ENCODE measurements at places on chromosomes 3 and 15.
A peak's percentile ranks its signal among the peaks of the same experiment; 100 is the strongest.

- no peak for DNase-seq
Observed at GRCh38 chr3:178083906-178084866, 452.1 kb upstream of the KCNMB2 start.

- DNase-seq: no peak
Observed at GRCh38 chr3:52402101-52402521, 42.8 kb downstream of the SEMA3G start.

GRCh38 chr15:57537488-57538264 is 54.0 kb upstream of the MYZAP start:
- DNase-seq: no peak

- peak; percentile 36 for DNase-seq
Observed at GRCh38 chr3:128487813-128488635, 5.0 kb downstream of the GATA2 start.

DNA sequence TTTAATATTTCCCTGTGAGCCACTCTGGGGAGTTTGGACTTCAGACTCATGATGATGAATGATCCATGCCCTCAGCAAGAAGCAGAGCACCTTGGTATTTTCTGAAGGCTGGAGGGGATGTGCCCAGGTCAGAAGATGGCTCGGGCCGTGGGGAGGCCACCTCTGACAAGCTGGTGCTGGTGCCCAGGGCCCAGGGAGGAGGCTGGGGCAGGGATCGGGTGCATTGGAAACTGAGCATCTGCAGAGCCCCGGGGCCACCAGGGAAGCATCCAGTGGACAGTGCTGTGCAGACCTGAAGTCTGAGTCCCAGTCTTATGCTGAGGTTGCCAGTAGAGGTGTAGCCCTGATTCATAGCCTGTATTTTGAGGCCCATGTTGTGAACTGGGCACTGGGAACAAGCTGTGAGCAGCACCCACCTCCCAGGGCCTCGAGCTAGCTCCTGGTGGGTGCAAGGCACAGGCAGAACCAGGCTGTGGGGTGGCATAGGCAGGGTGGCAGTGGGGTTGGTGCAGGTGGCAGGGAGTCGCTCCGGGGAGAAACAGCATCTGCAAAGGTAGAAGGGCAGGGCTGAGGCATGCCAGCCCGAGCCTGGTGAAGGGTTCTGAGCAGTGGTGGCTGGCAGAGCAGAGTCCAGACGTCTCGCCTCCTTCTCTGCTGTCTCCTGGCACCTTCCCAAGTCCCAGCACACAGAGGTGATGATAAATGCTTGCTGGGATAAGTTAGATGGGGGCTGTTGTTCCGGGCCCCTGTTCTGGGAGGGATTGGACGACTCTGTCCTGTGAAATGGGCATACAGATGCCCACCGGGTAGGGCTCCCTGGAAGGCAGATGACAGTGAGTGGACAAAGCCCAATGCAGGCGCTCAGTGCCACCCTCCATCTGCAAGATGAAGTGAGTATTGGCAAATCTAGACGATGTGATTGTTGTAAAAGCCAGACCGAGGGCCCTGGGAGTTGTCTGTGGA is 10.6 kb downstream of the DNAJB8 start:
- no peak for DNase-seq

DNA sequence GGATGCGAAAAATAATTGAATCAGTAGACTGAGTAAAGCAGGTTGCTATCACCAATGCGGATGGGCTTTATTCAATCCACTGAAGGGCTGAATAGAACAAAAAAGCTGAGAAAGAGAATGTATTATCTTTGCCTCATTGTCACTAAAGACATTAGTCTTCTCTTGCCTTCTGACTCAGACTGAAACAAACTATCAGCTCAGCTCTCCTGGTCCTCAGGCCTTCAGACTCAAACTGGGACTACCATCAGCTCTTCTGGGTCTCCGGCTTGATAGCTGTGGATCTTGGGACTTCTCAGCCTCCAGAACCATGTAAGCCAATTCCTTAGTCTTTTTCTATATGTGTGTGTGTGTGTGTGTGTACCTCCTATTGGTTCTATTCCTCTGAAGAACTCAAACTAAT is 12.6 kb downstream of the IFT57 start:
- DNase-seq: no peak

DNA sequence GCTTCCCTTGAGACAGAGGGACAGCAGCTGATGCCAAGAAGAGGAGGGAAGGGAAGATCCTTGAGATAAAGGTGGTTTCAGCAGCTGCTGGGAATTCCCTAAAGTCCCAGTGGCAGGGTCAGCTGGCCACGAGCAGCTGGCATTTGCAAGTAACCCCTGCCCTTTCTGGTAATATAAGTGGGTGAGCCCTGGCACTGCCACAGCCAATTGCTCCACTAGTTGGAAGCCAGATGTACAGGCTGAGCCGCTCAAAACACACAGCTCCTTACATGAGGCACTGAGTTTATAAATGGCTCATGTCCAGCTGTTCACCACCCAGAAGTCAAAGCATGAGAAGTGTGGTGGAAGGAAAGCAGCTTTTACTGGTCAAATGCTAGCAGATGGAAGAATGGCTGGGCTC is 35.4 kb downstream of the PRR20G start:
- no peak for DNase-seq

GRCh38 chr3:64184621-64185020 is 40.6 kb downstream of the PRICKLE2 start:
- no peak for DNase-seq

DNA sequence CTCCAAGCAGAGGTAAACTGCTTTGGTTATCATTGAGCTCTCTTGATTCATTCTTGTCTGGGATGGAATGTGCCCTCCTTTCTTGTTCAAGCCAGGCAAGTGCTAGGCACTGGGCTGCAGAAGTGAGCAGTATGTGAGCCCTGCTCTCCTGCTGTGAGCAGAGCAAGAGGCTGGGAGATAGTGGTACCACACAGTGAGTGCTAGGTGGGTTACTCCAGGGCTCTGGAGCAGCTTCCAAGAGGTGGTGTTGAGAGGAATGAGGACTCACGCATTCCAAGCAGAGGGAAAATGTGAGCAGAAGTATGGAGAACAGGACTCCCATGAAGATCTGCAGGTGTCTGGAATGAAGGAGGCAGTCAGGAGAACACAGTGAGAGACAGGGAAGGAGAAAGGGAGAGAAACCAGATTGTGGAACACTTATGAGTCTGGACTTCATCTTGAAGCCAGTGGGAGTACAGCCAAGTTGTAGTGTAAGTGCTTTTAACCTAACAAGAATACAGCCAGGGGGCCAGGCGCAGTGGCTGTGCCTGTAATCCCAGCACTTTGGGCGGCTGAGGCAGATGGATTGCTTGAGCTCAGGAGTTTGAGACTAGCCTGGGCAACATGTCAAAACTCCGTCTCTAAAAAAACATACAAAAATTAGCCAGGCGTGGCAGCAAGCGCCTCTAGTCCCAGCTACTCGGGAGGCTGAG is 199.9 kb upstream of the CTDSPL start:
- DNase-seq: no peak

DNA sequence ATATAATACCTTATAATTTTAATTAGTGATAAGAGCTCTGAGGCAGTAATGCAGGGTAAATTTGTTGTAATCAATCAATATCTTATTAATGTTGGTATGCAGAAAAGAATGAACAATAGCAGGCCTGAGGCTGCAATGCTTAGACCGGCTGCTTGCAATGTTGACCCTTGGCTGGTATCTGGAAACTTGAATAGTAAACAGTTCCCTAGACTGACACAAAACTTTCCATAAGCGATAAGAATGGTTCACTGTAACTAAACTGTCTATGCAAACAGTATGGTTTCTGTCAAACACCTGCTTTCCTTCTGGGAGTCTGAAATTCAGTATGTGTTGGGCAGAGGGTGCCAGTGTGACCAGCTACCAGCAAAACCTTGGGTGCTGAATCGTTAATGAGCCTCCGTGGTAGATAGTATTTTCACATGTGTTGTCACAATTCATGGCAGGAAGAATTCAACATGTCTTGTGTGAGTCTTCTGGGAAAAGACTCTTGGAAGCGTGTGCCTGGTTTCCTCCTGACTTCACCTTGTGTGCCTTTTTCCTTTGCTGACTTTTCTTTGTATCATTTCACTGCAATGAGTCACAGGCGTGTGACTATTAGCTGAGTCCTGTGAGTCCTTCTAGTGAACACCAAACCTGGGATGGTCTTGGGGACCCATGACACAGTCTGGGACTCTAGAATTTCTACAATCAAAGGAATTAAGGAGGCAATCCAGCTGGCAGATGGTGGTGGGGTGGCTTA is 30.7 kb upstream of the CLRN1 start:
- no peak for DNase-seq

- no peak for DNase-seq
Observed at GRCh38 chr3:74515451-74515850, 99.0 kb downstream of the CNTN3 start.

DNA sequence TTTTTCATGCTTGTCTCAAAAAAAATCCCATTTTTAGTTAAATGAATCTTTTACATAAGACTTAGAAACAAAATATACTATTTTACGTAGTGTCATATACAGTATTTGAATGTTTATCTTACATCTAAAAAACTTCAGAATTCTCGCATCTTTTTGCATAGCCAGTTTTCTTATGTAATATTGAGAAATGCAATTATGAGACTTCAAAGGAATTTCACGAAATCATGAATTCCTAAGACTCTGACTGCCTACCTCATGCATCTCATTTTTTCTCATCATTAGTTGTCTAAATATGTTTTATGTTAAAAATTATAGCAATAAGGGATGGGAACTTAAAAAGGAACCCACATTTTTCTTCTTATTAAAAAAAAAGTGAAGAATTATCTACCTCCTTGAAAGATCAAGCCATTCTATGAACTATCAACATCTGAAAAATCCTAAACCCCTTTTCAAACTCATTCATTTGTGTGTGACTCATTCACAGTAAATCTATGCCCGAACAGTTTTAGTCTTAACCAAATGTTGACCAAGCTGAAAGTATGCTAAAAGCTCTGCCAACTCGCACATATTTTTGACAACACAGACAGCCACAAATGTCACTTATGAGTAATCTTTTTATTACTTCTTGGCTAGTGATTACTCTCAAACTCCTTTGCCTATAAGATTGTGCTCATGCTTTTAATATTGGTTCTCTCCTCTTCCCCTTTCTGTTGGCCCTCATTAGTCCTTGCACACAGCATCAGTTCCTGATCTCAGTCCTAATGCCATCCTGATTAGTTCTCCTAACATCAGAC is 115.9 kb downstream of the DCLK3 start:
- DNase-seq: no peak

- no peak for DNase-seq
Observed at GRCh38 chr15:55549305-55549704, 38.8 kb downstream of the PYGO1 start.

GRCh38 chr3:113626503-113627371 is 69.7 kb downstream of the USF3 start:
- DNase-seq: peak; percentile 61

GRCh38 chr3:23209747-23210487 is 6.8 kb downstream of the UBE2E2 start:
- DNase-seq: no peak

DNA sequence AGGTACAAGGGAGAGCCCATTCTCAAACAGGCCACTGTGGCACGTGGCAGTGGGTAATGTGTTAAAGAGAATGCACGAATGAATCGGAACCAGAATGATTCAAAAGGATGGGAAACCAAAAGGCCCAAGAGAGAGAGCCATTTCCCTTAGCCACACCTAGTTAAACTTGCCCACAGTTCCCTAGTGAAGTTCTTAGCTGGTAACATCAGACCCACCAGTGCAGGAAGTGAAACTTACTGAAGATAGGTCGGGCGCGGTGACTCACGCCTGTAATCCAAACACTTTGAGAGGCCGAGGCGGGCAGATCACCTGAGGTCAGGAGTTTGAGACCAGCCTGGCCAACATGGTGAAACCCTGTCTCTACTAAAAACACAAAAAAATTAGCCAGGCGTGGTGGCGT is 97.1 kb downstream of the MEX3B start:
- DNase-seq: peak; percentile 4

- DNase-seq: no peak
Observed at GRCh38 chr15:100944986-100945385, 25.8 kb downstream of the LRRK1 start.

GRCh38 chr3:80519436-80519835 is 751.6 kb upstream of the ROBO1 start:
- no peak for DNase-seq

GRCh38 chr15:25684521-25685431 is 178.4 kb downstream of the ATP10A start:
- no peak for DNase-seq

DNA sequence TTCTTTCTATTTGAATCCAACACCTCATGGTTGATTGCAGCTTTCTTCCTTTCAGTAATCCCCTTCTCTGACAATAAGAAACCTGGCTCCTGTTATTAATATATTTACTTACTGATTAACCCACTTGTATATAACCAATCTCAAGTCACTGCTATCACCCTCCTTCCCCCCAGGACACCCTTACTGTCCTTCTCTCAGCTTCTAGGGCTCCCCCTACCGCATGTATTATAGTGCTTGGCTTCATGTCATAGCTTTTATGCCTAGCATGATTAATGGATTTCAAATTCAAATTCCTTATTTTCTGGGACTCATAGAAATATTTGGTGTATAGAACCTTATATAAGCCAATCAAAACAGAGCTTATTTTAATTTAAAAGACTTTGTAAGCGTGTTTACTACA is 75.7 kb upstream of the BNIP2 start:
- no peak for DNase-seq

DNA sequence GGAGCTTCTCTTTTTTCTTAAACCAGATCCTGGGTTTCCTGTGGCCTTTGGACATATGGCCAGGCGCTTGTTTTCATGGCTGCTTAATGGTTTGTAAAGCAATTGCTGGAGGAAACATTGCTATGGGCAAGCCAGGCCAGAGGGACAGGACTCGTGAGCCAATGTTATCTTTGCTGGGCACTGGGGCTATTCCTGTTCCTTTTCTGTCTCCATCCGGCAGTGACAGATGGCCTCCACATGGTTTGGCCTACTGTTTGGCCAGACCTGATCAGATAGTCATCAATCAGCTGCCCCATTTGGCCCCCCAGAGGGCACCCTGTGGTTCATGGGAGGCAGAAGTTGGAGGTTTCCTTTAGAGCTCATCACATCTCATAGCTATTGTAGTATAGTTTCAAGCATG is 326.1 kb upstream of the ROPN1 start:
- no peak for DNase-seq

DNA sequence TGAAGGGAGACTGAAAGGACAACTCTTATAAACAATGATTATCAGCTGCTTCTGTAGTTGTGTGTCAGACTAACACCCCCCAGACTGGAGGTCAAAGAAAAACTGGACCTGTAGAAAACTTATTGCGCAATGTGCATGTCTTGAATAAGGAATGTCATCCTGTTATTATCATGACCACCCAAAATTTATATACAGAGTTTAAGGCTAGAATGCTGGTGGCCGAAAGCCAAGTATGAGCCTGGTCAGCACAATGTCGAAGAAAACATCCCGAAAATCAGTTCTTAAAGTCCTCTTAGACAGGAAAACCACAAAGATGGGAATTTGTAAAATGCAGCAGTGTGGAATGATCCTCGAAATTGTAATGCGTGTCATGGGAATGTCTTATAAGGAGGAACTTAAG is 29.3 kb downstream of the RFTN1 start:
- DNase-seq: no peak

GRCh38 chr3:38347421-38348200 is 1.0 kb downstream of the XYLB start:
- DNase-seq: no peak

DNA sequence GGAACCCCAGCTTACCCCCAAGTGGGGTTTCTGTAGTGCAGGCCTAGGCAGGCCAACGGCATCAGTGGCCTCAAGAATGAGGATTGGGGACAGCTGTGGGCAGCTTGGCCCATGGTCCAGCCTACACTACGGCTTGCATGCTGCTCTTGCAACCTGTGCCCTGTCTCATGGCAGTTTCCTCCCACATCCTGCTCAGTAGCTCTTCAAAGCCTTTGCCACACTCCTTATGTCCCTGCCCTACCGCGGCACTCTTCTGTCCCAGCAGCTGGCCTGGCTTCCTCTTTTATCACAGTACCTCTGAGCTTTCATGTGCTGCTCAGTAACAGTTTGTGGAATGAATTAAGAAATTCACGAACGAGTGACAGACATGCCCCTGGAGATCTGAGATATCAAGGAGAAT is 431.0 kb downstream of the EPHB1 start:
- DNase-seq: no peak
